ENCODE measurements at places on chromosomes 6 and 20. TPM values are rescaled to one million over a fixed set of nuclear protein-coding genes. Genes with fewer than 3 reads are reported as not detected.
A peak's percentile ranks its signal among the peaks of the same experiment; 100 is the strongest.

GRCh38 chr6:106895703-106896040 is 78.9 kb downstream of the CD24 start:
- no peaks in the 10 kb centered on the region for H3K27me3 ChIP-seq
- no peaks in the 10 kb centered on the region for H3K4me1 ChIP-seq
- no peaks in the 10 kb centered on the region for H3K36me3 ChIP-seq

GRCh38 chr6:133837801-133838349 is 51.0 kb upstream of the TCF21 start:
- H3K4me3 ChIP-seq = peak overlapping the region; percentile 50
- peaks cover 4% of the 10 kb centered on the region for H3K4me1 ChIP-seq
- DNase-seq = peak; percentile 30
- H3K27me3 ChIP-seq = peaks cover 11% of the 10 kb centered on the region

GRCh38 chr6:148572676-148573335 is 174.0 kb upstream of the UST start:
- no peak overlapping the region for H3K27ac ChIP-seq
- no peak overlapping the region for H3K4me3 ChIP-seq
- no peaks in the 10 kb centered on the region for H3K4me1 ChIP-seq
- H3K27me3 ChIP-seq = peaks cover 8% of the 10 kb centered on the region

GRCh38 chr6:38064431-38064830 is 244.9 kb downstream of the ZFAND3 start:
- no peaks in the 10 kb centered on the region for H3K27me3 ChIP-seq
- no peaks in the 10 kb centered on the region for H3K4me1 ChIP-seq
- peaks cover 35% of the 10 kb centered on the region for H3K36me3 ChIP-seq
- DNase-seq = no peak
- no peak overlapping the region for H3K27ac ChIP-seq

Gene IPCEF1
- total RNA-seq = 96.8 TPM

GRCh38 chr6:155174576-155175211 is 89.1 kb upstream of the CLDN20 start:
- no peaks in the 10 kb centered on the region for H3K27me3 ChIP-seq
- no peak overlapping the region for H3K4me3 ChIP-seq
- no peaks in the 10 kb centered on the region for H3K36me3 ChIP-seq
- H3K4me1 ChIP-seq = peaks cover 20% of the 10 kb centered on the region

DNA sequence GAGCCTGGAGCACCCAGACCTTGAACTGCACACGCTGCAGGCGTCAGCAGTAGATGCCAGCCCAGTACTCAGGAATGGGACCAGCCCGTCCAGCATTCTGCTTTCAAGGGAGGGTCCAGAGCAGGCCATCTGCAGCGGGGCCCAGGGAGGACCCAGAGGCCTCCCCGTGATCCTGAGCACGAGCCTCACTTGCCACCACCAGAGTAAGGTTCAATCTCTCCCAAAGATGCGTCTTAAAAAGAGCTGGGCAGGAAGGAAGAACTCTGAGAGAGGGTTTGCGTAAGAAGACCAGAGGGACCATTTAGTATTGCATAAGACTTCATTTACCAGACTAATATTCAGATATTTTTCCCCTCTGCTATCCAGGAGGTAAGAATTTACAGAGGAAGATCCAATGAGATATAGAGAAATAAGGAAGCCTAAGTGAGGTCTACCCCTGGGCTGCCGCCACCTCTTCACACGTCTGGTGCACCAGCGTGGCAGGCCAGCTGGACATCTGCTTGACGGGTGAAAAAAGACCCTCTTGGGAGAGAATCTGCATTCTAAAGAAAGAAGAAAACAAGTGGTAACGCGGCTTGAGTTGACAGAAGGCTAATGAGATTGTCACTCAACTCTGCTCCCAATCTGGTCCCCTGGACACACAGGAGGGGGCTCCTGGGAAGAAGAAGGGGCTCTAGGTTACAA is 107.3 kb downstream of the PRND start:
- no peaks in the 10 kb centered on the region for H3K36me3 ChIP-seq
- DNase-seq = no peak

Measured in CD4-positive, alpha-beta T cell (primary cell).